ENCODE measurements at places on chromosomes 3 and 15. TPM values are rescaled to one million over a fixed set of nuclear protein-coding genes. Genes with fewer than 3 reads are reported as not detected.

The ZNF860 gene
- 0.73 TPM for total RNA-seq

- peak; percentile 60 for DNase-seq
Measured at GRCh38 chr3:65126527-65127410, 439.0 kb upstream of the ADAMTS9 start.

GRCh38 chr15:40471808-40472150 is 995 bp downstream of the CHST14 start:
- DNase-seq = no peak

The PRR20G gene
- not detected for total RNA-seq

DNA sequence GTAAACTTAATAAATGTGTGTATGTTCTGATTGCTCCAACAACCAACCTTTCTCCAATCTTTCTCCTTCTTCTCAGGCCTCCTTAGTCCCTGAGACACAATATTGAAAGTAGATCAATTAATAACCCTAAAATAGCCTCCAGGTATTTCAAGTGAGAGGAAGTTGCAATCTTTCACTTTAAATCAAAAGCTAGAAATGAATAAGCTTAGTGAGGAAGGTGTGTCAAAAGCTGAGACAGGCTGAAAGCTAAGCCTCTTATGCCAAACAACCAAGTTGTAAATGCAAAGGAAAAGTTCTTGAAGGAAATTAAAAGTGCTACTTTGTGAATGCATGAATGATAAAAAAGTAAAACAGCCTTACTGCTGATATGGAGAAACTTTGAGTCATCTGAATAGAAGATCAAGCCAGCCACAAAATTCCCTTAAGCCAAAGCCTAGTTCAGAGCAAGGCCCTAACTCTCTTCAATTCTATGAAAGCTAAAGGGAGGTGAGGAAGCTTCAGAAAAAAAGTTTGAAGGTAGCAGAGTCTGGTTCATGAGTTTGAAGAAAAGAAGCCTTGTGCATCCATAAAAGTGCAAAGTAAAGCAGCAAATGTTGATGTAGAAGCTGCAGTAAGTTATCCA is 38.6 kb downstream of the CCDC80 start:
- DNase-seq = no peak

DNA sequence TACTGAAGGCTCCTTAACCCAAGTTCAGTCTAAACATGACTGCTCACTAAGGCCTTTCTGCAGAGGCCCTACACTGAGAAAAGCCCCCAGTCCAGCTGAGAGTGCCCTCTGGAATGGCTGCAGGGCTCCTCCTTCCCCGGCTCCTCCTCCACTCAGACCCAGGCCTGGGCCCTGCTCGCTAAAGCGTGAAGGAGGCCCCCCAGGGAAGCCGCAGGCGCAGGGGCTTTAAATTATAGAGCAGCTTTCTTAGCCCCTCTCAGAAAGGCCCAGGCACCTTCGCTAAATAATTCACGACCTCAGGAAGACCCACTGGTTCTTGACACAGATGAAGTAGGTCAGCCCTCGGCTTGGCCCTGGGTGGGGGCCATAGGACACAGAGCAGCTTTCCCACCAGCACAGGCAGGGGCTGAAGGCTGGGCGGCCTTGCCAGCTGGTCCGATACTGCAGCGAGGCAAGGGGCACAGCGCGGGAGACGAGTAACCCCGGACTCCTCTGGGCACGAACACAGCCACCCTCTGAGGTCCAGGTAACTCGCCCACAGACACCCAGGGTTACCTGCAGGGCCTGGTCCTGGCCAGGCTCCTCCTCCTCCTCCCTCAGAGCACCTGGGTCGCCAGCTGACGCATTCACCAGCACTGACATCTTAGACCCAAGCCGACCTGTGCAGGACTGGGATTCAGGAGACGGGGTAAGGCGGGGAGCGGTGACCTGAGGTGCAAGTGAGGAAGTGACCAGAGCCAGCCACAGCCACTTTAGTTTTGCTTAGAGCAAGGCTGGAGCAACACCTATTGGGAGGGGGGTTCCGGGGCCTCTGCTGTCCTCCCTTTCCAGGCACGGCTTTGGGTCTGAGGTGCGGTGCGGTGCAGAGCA is 36.9 kb downstream of the RBPMS2 start:
- no peak for DNase-seq

- DNase-seq = no peak
Measured at GRCh38 chr3:19596408-19596807, 337.6 kb downstream of the EFHB start.

The STRA6 gene
- not detected for total RNA-seq

The POPDC2 gene
- total RNA-seq = not detected

The AGBL1 gene
- not detected for total RNA-seq

GRCh38 chr3:58588030-58588614 is 10.9 kb upstream of the FAM107A start:
- peak; percentile 32 for DNase-seq

DNA sequence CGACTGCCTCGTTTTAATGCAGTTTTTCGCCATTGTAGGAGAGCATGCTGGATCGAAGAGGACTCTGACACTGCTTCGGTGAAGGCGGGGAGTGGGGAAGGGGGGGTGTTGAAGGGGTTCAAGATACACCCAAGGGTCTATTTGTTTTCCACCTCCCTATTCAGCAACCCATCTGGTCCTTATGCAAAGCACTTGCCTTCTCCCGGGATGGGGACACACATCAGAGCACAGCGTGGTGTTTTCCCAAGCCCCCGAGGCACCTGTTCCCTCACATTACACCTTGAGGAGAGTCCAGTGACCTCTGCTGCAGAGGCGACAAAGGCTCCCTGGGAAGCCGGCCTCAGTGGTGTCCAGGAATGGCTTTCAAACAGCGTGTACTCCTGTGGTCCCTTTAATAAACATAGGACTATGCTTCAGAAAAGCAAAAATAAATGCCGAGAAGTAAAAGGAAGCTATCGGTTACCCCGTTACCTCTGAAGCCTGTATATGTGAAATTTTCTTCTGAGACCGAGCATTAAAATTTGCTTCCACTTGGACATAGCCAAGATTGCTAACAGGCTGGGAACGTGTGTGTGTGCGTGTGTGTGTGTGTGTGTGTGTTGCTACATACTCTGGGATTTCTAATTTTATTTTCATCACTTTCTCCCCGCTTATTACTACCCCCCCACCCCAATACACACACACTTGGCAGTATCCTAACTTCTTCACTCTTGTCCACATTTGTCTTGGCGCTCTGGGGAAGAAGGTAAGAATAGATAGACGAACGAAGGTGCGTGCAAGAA is 53.2 kb downstream of the CCDC54 start:
- DNase-seq = no peak

GRCh38 chr3:176824811-176825210 is 372.5 kb downstream of the TBL1XR1 start:
- DNase-seq = peak; percentile 88

GRCh38 chr3:176074096-176074495 is 1123.2 kb downstream of the TBL1XR1 start:
- DNase-seq = no peak

Data from endothelial cell of umbilical vein (primary cell).